Right forelimb (tissue), 1 donor: ENCODE measurements at places on chromosomes 13 and 19.

GRCh38 chr13:50950849-50951248, 41.3 kb downstream of the RNASEH2B start:
- DNase-seq, result no peak

- no peak for DNase-seq
These were observed 15.0 kb downstream of the PPP5C start for GRCh38 chr19:46361915-46362314.

DNA sequence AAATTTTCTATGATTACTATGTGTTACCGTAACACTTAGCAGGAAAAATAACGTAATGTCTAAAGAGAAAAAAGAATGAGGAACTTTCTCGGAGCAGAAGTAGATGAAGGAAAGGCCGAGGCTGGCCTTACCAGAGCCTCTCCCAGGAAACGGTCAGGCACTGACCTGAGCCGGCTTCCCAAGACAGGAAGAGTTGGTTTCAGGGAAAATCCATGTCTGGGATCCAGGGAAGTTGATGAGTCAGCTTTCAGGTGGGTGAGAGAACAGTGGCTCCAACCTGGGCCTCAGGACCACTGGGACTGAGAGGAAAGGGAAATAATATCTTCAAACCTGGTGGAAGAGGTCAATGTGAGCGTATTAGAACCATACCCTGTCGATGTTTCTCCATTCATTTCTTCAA, 93.3 kb upstream of the UBL3 start:
- DNase-seq, result no peak

- DNase-seq, result no peak
These were observed 236.5 kb downstream of the FOXO1 start for GRCh38 chr13:40429706-40430545.

DNA sequence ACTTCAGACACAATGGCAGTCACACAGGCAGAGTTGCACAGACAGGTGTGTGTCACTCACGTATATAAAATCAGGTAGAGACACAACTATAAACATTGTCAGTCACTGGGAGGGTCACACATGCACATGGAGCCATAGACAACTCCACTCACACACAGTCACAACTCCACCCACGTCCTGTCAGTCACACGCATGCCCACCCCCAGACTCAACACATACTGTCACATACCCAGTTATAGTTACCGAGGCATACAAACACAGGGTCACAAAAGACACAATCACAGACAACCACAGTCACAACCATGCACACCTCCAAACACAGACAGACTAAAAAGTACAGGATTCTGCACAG, 1.5 kb downstream of the NUMBL start:
- no peak for DNase-seq

DNA sequence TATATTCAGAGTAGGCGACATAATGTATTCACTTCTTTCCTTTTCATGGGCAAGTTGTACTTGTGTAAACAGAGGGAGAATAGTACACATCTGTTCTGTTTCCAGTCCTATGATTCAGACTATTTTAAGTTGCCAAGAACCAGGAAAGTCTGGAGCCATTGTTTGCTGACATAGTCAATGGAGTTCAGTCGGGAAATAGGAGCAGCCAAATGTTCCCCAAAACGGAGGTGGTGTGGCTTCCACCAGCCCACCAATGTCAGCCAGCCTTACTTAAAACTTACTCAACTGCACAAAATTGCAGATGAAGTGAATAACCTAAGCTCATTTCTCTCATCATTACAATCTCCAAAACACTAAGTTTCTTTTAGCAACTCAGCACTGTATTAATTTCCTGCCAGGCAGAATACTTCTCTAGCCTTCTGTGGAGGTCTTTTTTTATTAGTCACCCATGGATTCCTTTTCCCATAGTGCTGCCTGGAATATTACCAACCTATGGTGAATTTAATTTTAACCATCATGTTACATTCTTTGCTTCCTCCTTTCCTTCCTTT, 22.3 kb upstream of the CSNK1A1L start:
- DNase-seq, result peak; percentile 56

GRCh38 chr13:47326061-47326460, 429.2 kb upstream of the HTR2A start:
- DNase-seq, result no peak

GRCh38 chr19:30406220-30407067, 34.3 kb downstream of the ZNF536 start:
- DNase-seq, result no peak

- no peak for DNase-seq
These were observed 10.9 kb downstream of the MIR17HG start for GRCh38 chr13:91358387-91358782.

GRCh38 chr13:41263261-41263971, at the start of gene MTRF1:
Gene MTRF1 (minus strand): TSS chr13:41263576. CDS start chr13:41260907, 2,669 bp downstream.
- peak; percentile 91 for DNase-seq

GRCh38 chr13:46173656-46174055, 8.3 kb downstream of the LCP1 start:
- no peak for DNase-seq

DNA sequence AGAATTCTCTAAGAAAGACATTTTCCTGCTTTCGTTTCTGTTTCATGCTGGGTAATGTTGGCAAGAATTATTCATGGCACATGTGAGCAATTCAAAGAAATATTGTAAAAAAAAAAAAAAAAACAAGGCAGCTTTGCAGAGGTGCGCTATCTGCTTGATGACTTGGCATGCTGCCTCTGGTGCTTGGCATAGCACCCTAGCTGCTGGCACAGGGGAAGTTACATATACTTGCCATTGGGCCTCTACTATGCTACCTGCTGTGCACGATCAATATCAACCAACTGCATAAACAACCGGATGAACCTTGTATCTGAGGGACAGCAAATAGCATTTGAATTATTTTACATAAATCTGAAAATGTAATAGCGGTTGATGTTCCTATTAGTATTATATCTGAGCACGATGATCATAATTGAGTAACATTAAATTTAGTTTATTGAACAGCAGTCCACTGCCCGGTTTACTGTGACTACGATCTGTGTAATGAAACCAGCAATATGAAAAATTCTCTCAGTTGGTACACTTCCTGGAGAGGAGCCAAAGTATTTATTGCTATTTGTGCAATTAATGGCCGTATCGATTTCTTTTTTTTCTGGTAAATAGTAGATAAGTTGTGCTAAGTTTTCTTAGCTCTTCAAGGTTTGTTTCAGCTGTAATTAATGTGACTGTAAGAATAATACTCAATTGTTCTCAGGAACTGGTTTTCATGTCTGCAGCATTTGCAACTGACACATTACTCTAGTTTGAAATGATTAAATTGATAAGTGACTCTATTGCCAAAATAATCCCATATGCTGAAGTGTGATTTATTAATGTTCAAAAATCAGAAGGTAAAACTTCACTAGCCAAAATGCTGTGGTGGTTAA, 717.3 kb downstream of the DACH1 start:
- no peak for DNase-seq

GRCh38 chr19:18771328-18772242, 19.5 kb downstream of the COMP start:
- DNase-seq, result no peak

DNA sequence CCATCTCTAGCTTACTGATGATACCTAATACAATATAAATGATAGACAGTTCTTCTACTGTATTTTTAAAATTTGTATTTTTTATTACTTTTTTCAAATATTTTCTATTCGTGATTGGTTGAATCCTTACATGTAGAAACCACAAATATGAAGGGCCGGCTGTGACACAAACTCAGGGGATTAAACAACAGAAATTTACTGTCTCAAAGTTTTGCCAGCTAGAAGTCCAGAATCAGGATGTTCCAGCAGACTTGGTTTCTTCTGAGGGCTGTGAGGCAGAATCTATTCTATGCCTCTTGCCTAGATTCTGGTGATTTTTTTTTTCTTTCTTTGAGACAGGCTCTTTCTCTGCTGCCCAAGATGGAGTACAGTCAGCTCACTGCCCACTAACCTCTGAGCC, 13.8 kb downstream of the FPR1 start:
- DNase-seq, result no peak

GRCh38 chr19:4198467-4199126, 16.1 kb downstream of the ANKRD24 start:
- DNase-seq, result no peak
